ENCODE measurements at places on chromosomes 2 and 18.

DNA sequence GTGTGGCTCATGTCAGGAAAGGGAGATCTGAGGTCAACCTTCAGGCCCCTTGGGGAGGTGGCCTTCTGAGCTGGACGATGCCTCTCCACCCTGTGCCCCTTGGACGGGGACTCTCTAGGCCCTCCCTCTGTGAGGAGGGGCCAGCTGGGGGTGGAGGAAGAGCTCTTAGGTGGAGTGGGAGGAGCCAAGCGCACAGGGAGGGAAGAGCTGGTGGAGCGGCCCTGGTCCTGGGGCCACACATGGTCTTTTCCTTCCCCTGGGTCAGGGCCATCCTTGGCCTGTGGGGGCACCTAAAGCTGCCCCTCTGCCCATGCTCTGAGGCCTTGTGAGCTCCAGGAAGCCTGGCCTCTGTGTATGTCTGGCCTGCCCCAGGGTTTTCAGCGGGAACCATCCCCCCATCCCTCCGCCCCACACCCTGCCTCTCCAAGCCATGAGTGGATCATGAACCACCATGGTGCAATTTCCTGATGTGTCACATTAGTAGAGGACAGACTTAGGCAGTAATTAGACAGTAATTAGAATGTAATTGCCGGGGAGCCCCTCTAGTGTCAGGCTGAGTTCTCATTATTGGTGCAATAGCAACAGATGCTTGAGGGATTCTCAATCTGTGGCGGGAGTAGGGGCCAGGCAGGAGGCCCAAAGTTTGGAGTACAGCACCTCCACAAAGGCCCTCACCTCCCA is 63.0 kb downstream of the GLI2 start:
- DNase-seq: no peak

DNA sequence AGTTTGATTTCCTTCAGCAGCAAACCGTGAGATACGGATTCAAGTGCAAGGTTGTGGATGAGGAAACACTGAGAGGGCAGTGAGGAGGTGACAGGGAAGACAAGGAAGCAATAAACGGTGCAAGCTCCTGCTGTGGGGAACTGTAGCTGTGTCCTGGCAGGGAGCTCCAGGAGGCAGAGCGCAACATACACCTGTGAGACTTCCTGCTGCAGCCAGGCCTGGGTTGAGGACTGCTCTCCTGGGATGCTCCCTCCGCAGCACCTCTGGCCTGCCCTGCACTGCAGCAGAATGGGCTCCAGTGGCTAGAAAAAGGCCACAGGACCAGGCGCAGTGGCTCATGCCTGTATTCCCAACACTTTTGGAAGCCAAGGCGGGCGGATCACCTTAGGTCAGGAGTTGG is 85.5 kb downstream of the MRO start:
- DNase-seq: no peak

DNA sequence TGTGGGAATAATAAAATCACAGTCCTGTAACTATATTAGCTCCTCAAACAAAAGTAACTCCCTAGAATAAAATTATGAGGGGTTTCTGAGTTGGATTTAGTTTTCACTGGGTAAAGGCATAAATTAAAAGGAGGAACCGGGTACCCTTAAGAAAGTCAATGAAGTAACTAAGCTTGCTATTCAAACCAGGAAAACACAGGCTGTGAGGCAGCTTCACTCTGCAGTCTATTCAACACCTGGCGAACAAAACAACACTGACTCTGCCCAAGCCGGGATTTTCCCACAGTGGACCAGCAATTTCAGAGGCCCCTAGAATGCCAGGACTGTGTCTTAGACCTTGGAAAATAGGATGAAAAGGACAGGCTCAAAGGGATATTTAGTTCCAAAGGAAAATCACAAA is 24.6 kb upstream of the CREB1 start:
- no peak for DNase-seq

DNA sequence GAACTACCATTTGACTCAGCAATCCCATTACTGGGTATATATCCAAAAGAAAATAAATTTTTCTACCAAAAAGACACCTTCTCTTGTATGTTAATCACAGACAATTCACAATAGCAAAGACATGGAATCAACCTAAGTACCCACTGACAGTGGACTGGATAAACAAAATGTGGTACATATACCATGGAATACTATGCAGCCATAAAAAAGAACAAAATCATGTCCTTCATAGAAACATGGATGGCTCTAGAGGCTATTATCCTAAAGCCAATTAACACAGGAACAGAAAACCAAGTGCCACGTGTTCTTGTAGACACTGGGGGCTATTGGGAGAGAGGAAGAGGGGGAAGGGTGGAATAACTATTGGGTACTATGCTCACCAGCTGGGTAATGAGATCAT is 27.7 kb downstream of the FLACC1 start:
- no peak for DNase-seq

DNA sequence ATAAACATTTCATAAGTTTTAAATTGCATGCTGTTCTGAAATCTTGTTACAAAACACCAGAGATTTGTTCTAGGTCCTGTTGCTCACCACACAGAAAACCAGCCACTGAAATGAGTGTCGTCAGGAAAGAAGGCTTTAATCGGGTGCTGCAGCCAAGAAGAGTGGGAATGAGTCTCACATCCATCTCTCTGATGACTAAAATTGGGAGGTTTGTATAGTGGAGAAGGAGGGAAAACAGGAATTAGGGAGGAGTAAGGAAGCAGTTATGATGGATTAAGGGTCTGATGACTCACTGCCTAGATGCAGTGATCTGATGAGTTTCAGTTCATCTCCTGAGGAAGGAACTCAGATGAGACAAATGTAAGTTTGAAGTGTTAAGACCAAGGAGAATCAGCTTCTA is 42.1 kb upstream of the GPR39 start:
- no peak for DNase-seq

GRCh38 chr2:169330555-169331198 is 31.7 kb downstream of the LRP2 start:
- DNase-seq: no peak

DNA sequence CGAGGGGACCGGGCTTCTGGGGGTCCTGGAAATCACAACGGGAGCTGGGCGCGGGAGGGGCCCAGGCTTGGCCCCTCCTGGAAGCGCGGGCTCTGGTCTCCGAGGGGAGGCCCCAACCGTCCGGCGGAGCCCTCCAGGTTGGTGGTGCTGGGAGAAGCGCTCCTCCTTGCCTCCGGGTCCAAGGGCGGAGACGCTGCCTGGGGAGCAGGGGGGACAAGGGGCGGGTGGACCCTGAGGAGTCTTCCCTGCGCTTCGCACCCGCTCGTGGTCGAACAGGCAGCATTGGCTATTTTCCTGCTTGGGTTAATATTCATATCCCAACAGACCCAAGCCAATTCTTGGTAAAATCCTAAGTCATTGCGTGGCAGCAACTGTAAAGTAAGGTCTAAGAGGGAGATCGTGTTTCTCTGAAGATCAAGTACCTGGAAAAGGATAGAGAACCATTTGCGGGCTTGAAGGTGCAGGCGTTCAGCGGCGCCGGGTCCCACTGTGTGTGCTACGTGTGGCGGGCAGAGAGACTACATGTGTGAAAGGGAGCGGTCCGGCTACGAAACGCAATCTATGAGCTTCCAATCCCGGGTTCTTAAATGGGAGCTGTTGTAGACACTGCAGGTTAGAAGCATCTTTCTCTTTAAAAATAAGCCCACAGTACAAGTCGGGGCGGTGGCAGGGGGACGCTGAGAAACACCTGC is 805 bp downstream of the CIDEA start:
- DNase-seq: no peak

DNA sequence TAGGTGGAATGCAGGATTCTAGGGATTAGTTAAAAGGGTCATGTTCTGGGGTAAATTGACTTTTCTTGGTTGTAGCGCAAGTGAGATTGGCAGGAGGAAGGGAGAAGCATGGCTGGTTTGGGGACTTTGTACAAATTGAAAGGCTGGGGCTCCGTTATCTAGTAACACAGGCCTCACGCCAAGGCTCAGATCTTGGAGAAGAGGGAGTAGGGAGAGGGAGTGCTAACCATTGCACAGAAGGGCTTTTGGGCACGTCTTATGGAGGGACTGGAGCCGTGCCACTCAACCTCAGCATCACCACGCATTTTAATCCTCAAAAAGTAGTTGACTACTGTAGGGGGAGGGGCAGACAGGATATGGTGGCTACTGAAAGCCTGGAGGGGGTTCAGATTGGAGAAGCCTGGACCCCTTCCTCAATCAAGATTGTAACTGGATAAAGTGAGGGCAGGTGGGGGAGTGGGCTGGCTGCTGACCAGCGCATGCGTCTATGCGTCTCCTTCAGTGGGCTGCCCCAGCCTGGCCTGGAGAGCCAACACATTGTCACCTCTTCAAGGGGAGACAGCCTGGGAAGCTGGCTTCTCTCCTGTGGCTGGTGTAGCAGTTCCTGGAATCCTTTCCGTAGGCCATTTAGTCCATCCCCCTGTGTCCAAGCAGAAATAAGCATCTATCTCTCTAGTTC is 14.3 kb downstream of the IGFBP5 start:
- no peak for DNase-seq

DNA sequence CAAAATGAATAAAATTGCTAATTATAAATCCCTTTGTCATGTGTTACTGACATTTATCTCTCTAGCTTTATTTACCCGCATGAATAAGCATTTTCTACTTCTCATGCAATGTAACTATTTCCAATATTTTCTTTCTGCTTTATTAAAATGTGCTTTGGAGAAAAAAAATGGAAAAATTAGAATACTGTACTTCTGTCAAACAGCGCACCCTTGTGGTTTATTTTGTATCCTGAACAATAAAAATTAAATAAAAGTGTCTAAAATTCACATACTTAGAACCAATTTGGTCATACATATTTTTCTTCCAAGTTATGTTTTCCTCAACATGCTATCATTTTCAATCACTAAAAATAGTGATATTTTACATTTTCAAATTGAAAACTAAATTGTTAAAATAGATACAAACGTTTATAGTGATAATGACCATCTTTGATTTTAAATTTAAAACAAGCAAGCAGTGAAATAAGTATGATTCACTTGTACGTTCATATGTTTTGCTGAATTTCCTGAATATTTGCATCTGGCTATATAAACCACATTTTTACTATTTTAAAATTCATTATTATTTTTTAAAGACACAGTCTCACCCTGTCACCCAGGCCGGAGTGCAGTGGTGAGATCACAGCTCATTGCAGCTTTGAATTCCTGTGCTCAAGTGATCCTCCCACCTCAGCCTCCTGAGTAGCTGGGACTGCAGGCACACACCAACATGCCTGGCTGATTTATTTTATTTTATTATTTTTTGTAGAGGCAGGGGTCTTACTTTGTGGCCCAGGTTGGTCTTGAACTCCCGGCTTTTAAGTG is 95.9 kb upstream of the GRB14 start:
- DNase-seq: no peak

DNA sequence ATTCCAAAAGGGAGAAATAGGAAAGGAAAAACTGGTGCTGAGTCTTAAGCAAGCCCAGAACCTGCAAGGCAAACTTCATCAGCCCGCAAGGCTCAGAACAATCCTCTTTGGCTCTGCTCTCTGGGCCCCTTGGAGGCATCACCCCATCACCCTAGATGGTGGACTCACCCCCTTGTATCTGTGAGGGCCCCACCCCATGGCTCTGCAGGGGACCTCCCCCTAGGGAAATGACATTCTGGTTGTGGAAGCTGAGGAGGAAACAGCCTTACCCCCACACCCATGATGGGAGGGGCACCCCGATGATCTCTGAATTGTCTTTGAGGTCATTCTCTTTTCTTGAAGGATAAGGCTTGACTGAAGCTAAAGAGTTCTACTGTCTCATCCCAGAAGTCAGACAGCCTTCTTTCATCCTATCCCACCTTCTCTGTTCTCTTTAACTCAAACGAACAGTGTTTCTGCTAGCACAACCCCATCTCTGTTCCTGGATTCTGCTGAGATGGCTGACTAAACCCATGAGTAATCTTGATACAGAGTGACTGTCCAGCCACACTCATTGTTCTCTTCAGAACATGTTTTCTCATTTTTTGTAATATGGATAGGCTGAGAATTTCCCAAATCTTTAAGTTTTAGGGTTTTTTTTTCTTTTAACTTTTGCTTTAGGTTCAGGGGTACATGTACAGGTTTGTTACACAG is 492.1 kb upstream of the MYT1L start:
- DNase-seq: no peak

- DNase-seq: no peak
Measured at GRCh38 chr2:62216616-62217015, 20.7 kb downstream of the B3GNT2 start.

GRCh38 chr2:128302011-128302743 is 16.5 kb downstream of the HS6ST1 start:
- DNase-seq: no peak

DNA sequence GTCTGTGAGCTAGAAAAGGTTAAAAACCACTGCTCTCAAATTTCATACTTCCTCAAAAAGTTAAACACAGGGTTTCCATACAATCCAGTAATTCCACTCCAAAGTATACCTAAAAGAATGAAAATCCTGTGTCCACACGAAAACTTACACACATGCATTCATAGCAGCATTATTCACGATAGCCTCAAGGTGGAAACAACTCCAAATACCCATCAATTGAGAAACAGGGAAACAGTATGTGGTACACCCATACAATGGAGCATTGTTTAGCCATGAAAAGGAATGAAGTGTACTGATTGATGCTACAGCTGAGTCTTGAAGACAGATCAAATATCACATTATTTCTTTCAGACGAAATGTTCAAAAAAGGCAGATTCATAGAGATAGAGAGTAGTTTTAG is 36.7 kb downstream of the UXS1 start:
- DNase-seq: no peak

DNA sequence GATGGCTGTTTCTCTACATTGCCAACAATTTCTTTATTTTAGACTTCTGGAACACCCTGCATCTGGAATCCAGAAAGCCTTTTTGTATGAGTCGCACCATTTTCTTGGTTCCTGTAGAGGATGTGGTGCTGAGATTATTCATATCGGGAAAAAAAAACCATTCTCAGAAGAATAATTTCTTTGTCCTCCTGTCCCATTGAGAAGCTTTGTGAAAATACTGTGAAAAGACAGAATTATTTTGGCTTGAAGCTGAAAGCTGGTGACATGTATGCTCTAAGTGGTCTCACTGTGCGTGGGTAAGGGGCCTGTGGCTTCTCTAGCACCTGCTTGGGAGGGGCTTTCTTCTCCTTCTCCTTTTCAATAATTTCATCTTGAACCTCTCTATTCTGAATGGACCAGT is 138.4 kb downstream of the FAM210A start:
- DNase-seq: no peak

- DNase-seq: no peak
Measured at GRCh38 chr2:133025004-133025403, 355.0 kb upstream of the LYPD1 start.

- no peak for DNase-seq
Measured at GRCh38 chr2:141035846-141036420, 1094.9 kb downstream of the LRP1B start.

DNA sequence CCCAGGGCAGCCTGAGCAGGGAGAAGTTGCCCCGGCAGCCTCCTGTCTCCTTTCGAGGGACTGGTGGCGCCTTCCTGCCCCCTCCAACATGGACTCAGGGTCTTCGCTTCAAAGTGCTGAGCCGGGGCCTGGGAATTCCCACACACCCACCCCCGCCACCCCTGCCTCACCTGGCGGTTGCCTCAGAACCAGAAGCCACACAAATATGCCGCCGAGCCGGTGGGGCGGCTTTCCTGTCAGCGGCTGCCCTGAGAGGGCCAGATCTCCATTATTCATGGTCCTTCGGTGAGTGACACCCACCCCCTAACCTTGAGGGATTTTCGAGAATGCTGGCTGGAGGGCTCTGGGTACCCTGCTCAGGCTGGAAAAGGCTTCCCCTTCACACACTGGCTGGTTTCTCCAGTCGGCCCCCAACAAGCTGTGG is 71.7 kb downstream of the SMAD7 start:
- no peak for DNase-seq

- no peak for DNase-seq
Measured at GRCh38 chr18:22347606-22348511, 69.9 kb downstream of the CTAGE1 start.
